Vagina (tissue), 2 donors: ENCODE measurements at places on chromosomes 1 and 21. TPM values are rescaled to one million over a fixed set of nuclear protein-coding genes. Genes with fewer than 3 reads are reported as not detected.

The CFAP107 gene
- total RNA-seq = not detected

The WNT3A gene
- total RNA-seq = not detected

GRCh38 chr1:92298213-92298572 lies 594 bp downstream of the GLMN start:
- DNase-seq = no peak
- H3K27me3 ChIP-seq = no peaks in the 10 kb centered on the region
- peak overlapping the region; percentile 86 for H3K27ac ChIP-seq
- H3K36me3 ChIP-seq = no peaks in the 10 kb centered on the region
- peak overlapping the region; percentile 77 for H3K4me3 ChIP-seq
- peaks cover 23% of the 10 kb centered on the region for H3K4me1 ChIP-seq

DNA sequence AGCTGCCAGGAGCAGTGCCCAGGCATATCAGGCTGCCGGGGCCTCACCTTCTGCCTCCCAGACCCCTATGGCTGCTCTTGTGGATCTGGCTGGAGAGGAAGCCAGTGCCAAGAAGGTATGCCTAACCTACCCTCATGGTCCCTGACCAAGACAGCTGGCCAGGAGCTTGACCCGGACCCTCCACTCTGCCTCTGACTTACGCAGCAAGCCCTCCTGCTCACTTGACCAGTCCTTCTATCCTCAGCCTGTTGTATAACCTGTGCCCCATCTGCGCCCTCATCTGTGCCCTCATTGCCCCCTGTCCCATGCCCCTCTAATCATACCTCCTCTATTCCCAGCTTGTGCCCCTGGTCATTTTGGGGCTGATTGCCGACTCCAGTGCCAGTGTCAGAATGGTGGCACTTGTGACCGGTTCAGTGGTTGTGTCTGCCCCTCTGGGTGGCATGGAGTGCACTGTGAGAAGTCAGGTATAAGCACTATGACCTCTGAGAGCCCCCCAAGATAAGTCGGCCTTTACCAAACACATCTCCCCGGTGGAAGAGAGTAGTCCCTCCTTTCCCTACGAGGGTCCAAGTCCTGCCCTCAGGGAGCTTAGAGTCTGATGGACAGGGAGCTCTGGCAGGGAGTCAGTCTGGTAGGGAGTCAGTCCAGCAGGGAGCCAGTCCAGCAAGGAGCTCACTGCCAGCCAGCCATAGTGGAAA lies 6.8 kb downstream of the TIE1 start:
- no peaks in the 10 kb centered on the region for H3K27me3 ChIP-seq
- no peaks in the 10 kb centered on the region for H3K36me3 ChIP-seq
- no peak for DNase-seq
- H3K27ac ChIP-seq = no peak overlapping the region
- no peaks in the 10 kb centered on the region for H3K4me1 ChIP-seq

DNA sequence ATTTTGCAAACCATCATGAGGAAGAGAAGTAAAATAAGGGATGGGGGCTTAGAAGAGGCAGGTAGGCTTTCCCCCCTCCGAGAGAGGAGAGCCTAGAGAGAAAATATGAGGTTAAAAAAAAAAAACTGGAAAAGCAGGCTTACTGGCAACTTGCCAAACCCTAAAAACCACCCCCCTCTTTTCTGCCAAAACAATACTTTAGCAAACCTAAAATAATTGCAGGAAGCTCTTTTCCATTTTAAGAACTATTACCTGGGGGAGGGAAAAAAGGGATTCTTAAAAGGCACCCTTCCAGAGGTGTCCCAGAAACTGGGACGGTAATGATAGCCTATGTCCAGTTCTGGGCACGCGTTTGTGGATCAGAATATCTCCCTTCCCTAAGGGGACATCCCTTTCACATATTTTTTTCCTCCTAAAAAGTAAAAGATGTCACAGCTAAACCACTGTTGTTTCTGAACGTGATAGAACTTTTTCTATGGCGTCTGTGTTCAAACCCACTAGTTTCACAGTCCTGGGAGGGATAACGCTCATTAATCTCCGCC lies 1.1 kb upstream of the NFIA start:
- H3K27me3 ChIP-seq = no peaks in the 10 kb centered on the region
- H3K27ac ChIP-seq = peak overlapping the region; percentile 95
- no peaks in the 10 kb centered on the region for H3K36me3 ChIP-seq
- H3K4me3 ChIP-seq = peak overlapping the region; percentile 94
- H3K4me1 ChIP-seq = peaks cover 56% of the 10 kb centered on the region
- DNase-seq = no peak
